Activated CD8-positive, alpha-beta T cell treated with anti-CD3 and anti-CD28 coated beads for 36 hours (primary cell): ENCODE measurements at places on chromosomes 1 and 21.

- DNase-seq: no peak
Observed at GRCh38 chr1:195733408-195733807, 874.8 kb downstream of the KCNT2 start.

GRCh38 chr1:198340139-198340538 is 183.3 kb downstream of the NEK7 start:
- DNase-seq: no peak

GRCh38 chr1:86478416-86479156 is 9.9 kb downstream of the CLCA1 start:
- DNase-seq: no peak

DNA sequence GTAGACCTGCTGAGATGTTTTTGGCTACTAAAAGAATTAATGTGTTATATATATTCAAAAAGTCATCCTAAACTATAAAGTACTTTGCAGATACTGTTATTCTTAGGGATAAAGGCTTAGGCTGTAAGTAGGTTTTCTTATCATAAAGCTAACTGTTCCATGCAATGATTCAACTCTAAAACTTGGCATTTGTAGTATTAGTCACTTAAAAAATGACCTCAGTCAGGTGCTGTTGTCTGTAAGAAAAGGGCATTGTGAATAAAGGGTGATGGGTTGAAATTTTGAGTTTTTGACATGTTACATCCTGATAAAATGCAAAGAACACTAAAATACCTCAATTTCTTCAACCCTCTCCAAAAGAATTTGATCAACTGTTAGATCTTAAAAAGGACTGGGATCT is 32.9 kb downstream of the ADCY10 start:
- DNase-seq: no peak

- no peak for DNase-seq
Observed at GRCh38 chr1:204692841-204693356, 7.4 kb upstream of the LRRN2 start.

DNA sequence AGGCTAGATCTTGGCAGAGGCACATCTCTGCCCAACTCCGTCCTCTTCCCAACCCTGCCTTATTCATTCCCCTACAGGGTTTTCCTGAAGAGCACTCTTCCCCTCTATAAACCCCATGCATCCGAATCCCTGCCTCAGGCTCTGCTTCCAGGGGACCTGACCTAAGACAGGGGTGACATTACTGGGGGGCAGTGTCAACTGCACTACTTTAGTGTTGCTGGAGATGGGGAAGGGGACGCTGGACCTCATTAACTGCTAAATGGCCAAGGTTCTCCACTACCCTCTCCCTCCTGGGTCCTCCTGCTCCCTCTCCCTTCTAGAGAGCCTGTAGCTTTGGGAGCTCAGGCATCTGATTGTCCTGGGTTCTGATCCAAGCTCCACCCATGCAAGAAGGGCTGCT is 126.2 kb downstream of the GRIK3 start:
- DNase-seq: no peak
